NCI-H446 (cell line): ENCODE measurements at places on chromosomes 7 and 10.

DNA sequence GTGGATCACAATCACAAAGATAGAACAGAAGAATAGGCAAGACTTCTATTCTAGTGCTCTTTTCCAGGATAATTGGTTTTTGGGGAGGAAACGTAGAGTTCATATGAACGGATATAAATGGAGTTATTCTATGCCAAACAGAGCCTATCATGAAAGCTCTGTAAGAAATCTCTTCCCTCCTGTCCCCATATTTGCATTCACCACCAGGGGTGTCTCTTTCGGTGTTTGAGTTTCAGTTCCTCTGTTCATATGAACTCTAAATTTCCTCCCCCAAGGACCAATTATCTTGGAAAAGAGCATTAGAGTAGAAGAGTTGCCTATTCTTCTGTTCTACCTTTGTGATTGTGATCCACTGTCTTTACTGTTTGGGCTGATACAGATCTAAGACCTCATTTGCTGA, 48.3 kb upstream of the CDC14C start:
- DNase-seq, result no peak

- DNase-seq, result no peak
Measured at GRCh38 chr10:14547816-14548215, 217.1 kb upstream of the FRMD4A start.

- no peak for DNase-seq
Measured at GRCh38 chr10:122078326-122078725, 89.4 kb downstream of the TACC2 start.

- no peak for DNase-seq
Measured at GRCh38 chr7:1062296-1063294, 18.2 kb downstream of the GPR146 start.

GRCh38 chr7:151218170-151218569, 7.9 kb upstream of the H2BK1 start:
- DNase-seq, result no peak

DNA sequence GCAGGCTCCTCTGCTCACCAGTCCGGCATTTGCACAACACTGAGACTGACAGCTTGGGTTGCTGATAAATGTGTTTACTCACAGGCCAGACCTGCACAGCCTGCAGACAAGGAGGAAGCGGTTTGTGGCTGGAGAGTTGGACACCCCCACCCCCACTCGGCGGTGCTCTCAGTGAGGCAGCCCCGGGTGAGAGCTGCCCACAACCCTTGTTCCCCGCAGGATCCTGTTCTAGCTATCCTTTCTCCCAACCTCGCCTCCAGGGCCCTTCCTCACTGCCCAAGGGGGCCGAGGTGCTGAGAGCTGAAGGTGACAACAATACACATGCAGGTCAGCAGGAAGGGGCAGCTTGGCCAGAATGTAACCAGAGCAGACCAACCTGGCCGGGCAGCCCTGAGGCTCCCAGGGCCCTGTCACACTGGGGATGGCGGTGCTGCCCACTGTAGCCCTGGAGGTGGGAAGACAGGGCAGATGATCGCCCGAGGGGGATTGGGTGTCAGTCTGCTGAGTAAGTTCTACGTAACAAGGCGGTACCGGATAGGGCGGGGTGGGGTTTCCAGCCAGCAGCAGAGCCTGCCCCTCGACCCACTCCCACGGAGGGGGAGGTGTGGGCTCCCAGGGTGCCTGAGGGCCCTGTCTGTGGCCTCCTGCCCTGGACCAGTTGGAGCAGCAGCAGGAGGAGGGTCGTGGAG, 2.1 kb upstream of the ADAM8 start:
- no peak for DNase-seq

DNA sequence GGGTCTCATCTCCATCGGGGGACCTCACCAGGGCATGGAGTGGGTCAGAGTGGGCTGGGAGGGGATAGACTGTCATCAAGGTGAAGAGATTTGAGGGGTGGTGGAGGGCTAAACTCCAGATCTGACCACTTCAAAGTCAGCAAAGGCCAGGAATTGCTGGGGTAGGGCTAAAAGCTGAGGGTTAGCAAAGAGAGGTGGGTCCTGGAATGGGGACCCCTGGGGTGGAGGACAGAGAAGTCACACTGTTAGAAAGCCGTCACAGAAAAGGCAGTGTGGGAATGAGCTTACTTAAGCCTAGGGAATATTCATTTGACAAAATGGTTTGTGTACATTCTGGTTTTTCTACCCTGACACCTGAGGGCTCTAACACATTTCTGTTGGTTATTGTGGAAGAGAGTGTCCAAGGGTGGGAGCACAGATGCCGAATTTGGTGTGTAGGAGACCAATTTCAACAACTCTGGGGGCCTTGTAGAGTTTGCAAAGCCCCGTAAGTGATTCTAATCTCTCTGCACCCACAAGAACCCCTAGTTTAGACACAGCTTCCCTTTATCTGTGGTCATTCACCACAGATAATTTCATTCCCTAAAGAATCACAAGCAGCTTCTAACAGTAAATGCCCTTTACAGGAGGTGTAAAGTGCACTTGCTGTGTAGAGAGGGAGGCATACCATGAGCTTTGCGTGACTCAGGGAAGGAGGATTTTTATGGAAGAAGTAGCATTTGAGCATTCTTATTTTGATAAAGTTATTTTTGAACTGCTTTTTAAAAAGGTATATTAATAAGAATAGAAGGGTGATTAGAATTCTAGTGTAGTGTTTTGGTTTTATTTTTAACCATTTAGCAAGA, 6.4 kb downstream of the FBH1 start:
- no peak for DNase-seq

GRCh38 chr7:15015545-15016314, 113.2 kb upstream of the DGKB start:
- peak; percentile 90 for DNase-seq

DNA sequence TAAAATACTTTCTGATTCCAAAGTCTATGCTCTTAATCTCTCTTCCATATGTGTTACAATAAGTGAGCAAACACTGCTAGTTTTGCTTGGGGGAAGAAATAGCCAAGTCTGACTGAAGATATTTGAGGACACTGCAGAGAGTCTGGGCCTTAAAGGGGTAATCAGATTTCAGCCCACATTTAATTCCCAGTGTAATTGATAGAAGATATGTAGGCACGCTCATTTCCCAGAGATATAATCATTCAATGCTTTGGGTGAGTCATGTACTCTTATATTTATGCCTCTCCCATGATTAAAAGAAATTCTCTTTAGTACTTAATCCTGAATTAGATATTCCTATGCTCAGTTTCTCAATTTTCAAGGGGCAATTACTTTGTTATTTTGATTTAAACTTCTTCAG, 178.1 kb upstream of the POM121L12 start:
- DNase-seq, result no peak

DNA sequence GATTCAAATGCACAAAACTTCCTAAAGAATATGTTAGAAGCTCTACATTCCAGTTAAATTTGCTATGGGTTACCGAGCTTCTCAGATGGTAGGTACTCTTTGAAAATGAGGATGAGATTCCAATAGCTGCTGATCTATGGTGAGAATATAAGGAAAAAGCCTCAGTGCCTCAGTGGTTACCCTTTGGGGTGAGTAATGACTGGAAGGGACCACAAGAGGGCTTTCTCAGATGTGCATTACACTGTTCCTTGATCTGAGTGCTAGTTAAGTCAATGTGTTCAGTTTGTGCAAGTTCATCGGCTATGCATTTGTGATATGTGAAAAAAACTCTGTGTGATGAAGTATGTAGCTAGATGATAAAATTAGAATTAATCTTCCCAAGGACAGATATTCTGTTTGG, 3.5 kb downstream of the NRCAM start:
- DNase-seq, result no peak

DNA sequence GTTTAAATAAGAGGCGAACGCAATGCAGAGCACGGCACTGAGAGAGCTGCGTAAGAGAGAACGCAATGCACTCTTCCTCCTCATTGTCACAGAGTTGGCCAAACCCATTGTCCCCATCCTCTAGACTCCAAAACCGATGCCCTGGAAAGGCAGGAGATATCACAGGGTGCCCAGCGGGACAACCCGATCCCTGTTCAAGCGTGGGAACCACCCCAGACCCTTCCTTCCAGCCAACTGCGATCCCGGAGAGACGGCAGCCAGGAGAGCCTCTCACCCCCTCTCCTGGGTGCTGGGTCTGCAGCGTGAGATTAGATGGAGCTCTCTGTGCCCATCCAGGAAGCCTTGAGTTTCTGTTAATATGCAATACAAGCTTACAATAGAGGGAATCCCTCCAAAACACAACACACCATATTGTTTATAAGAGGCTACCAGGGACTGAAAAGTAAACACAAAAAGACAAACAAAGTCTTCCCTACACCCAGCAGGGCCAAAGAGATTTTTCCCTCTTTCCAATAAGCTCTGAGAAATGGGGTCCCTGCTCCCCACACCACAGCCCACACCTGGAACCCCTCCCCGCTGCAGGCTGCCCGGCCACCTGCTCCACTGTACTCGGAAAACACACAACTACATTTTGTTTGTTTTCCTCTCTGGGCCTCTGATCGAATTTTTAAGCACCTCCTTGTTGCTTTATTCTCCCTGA, 187.6 kb downstream of the ADARB2 start:
- no peak for DNase-seq

DNA sequence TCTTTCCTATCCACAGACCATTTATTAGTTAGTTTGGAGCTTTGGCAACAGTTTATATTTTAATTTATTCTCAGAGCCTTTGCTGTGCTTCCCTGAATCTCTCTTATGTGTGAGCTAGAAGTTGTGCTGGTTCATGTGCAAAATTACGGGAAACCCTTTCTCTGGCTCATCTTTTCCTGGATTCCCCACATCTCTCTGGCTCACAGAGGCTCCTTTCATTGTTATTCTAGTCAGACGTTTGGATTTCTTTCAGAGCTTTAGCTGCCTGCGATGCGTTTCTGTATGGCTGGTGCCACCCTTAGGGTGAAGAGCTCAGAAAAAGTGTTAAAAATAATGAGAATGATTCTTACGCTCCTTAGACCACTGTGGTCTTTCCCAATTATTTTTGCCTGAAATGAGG, 53.3 kb downstream of the TPST1 start:
- no peak for DNase-seq
